ENCODE measurements at places on chromosomes 3 and 15.

DNA sequence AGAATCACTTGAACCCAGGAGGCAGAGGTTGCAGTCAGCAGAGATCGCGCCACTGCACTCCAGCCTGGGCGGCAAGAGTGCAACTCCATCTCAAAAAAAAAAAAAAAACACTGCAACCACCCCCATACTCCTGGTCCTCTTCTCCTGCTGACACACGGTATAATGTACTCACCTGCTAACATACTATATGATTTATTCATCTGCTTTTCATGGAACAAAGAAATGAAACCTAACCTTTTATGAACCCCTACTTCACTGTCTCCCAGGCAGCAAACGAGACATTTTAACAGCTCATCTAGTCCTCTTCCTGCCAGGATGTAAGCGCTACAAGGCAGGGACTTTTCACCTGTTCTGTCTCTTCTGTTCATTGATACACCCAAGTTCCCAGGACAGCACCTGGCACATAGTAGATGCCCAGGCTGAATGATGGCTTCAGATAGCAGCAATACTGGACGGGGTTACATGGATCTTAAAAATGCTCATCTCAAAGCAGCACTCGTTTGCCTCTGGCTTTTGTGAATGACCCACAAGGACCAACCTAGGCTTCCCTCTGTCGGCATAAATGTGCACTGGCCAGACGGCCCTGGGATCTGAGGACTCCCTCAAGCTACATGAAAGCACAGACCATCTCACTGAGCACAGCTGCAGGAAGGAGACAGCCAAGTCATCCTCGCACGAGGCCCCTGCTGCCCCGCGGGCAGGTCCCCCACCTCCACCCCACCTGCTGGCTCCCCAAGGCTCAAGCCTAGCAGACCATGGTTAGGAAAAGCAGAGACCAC, 20.3 kb downstream of the XXYLT1 start:
- no peak for DNase-seq

- DNase-seq = no peak
Measured at GRCh38 chr15:74295800-74296199, 59.7 kb downstream of the CCDC33 start.

DNA sequence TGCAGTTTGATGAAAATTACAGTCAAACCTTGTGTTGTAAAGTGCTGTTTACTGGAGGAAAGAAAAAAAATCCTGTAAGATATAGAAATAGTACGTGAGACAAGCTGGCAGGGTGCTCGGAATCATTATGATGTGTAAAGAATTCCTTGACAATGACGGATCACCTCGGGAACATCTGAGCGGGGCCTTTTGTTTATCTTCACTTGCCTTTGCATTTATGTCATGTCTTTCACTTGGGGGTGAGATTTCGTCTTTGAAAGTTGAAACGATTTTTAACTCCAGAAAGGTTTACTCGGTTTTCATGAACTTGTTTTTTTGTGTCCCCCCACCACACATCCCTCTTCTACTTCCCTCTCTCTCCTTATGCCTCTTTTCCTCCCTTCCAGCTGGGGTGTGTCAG, 128.3 kb upstream of the VEPH1 start:
- no peak for DNase-seq

DNA sequence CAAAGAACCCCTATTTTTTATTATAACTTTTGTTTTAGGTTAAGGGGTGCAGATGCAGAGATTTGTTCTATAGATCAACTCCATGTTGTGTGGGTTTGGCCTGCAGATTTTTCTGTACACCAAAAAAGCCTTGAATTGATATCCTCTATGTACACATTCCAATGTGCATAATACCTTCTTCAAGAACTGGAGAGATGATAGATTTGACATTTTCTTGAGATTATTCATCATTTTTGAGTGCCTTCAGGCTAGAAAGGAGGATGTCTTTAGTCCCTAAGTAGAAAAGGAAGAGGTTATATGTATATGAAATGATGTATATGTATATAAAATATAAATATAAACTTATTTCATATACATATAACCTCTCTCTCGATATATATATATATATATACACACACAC, 1190.0 kb upstream of the ALCAM start:
- DNase-seq = no peak

GRCh38 chr3:34196914-34197313, 398.5 kb downstream of the PDCD6IP start:
- no peak for DNase-seq

DNA sequence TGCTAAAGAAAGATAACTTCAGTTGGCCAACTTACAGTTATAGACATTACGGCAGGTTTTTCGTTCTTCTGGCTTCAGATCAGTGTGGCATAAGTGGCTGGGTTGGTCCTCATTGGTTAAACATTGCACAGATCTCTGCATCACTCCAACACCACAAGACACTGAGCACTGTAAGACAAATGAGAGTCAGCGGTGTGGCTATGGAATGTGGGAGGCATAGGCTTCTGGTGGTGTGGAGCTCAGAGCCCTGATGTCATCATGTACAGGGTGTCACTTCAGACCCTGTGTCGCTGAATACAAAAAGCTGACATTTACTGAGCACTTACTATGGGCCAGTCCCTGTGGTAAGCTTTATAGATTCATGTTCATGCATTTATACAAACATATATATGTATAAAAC, 146.0 kb downstream of the ADAMTS9 start:
- no peak for DNase-seq

DNA sequence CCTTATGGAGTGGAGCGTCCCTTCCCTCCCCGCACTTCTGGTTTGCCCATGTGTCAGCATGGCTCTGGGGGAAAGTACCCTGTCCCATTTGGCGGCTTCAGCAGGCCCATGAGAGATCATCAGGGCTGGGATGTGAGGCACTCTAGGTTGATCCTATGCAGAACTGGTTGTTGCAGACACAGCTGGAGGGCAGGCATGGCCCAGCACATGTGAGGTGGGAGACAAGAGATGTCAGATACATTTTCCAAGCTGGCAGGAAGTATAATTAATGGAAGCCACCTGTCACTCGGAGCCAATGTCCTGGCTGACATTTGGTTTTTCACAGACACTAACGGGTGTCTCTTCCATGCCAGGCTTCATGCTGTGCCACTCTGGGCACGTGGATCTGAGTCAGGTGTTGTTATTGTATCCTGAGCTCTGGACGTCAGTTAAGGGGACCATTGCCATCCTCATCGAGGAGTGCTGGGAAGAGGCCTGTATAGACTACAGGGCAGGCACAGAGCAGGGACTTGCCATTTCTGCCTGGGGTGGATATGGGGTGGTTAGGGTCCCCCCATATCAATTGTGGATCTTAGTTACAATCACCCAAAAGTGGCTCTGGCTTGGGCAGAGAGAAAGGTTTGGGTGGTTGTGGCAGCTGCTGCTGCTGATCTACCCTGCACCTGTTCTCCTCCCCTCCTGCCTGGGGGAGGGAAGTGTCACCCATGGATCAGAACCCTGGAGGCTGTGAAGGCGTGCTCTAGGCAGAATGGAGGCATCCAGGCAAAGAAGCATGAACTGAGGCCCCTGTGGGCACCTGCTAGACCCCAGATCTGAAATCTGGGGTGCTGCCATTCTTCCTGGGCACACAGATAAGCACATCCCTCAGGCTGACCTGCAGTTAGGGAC, 140.7 kb downstream of the FBLN2 start:
- no peak for DNase-seq

DNA sequence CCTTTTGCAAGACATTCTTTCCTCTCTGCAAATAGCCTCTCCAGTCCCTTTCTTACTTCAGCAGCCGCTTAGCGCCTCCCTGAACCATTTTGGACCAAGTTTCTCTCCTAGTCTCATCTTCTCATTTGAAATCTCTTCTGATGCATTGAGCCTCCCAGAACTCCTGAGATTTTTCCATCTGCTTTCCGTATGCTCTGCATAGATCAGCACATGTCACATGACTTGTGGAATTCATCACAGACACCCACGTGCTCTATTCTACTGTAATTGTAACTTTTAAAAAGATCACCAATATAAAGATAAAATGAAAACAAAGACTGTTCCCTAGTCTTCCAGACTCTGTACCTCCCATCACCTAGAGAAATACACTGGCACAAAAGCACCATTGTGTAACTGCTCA, 100.7 kb downstream of the GADL1 start:
- DNase-seq = no peak

- DNase-seq = no peak
Measured at GRCh38 chr3:188197388-188197847, 43.5 kb downstream of the LPP start.

- DNase-seq = no peak
Measured at GRCh38 chr3:132624790-132625189, 27.7 kb downstream of the ACKR4 start.

DNA sequence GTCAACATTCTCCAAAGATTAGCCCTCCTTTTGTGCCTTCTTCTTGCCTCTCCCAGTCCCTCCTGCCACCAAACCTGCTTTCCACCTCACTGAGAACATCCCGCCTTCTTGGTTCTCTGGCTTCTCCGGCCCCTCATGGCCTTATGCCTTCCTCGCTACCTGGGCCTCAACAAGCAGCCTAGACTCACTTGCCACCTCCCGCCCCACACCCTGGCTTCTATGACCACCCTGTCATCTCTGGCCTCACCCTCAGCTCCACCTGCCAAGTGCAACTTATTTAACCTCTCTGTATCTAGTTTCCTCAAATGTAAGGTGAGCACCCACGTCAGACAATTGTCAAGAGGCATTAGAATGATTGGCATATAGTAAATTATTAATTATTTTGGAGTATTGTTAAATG, 68.8 kb upstream of the MEX3B start:
- DNase-seq = no peak

DNA sequence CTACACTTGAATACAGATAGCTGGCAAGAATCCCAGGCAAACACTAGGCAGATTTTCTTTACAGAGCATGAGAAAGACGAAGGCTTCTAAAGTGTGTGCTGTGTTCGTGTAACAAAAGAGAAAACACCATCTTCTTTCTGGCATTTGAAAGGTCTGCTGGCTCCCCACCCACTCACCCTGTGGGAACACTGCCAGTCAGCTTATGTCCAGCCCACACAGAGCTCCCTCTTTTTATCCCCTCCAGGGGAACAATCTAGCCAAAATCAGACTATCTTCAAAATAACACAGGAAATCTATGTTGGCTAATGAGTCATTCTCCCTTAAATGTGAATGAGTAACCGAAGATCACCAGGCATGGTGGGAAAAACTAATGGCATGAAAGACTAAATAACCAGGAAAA, 45.6 kb upstream of the PAQR5 start:
- peak; percentile 67 for DNase-seq

DNA sequence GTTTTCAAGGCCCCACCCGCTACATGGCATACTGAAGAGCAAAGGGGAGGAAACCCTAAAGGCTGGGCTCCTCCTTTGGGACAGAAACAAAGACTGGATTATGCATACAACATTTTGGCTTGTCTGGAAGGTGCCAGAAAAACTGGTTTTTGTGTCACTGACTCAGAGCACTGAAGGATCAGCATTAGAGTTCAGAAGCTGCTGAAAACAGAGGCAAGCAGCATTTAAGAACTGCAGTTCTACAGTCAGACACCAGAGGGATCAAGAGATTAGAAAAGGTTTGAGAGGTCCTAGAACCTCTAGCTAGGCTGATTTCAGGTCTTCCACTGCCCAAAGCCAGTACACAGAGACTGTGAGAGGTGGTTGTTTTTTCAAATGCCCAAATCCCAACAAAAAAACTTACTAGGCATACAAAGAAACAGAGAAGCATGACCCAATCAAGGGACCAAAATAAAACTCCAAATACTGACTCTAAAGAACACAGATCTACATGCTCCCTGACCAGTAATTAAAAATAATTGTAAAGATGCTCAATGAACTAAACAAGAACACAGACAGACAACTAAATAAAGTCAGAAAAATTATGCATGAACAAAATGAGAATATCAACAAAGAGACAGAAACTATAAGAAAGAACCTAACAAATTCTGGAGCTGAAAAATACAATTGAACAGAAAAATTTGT, 91.2 kb downstream of the SENP2 start:
- DNase-seq = peak; percentile 78

GRCh38 chr3:66812136-66812535, 186.0 kb upstream of the KBTBD8 start:
- no peak for DNase-seq

DNA sequence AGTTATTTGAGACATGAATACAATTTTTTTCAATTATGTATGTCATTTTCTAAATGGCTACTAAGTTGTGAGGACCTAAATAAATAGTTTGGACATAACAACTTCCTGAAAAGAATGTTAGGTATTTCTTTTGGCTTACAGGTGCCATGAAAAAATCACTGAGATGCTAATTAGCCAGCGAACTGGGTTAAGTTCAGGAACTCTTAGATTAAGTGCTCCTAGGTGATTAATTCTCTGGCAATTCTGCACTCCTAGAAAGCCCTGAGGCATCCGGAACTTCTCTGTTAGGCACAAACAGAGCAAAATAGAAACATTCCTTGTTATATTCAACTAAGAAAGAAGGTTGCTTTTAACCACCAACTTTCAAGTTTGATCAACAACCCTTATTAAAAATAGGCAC, 192.3 kb downstream of the STAG1 start:
- DNase-seq = no peak

Measured in stromal cell of bone marrow (primary cell).